ENCODE measurements at places on chromosomes 4 and X.

- no peak for DNase-seq
Observed at GRCh38 chr4:10385994-10386394, 71.2 kb downstream of the ZNF518B start.

DNA sequence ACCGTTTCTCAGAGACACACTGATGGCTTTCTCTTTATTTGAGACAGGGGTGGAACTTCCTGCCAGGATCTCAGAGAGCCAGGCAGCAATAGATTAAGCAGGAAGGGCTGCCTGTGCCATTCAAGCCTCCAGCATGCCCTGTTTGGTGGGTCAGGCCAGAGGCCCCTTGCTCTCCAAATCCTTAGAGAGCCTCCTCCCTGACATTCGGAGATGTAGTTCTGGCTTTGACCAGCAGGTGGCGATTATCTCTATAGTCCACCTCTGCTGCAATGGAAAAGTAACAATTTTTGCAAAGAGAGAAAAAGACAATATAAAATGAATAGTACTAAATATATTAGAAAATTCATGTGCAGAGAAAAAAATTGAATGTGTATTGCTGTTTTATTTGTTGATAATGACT, 93.9 kb downstream of the NXF2B start:
- no peak for DNase-seq

- no peak for DNase-seq
Observed at GRCh38 chr4:138675685-138676084, 339.9 kb upstream of the NOCT start.

- no peak for DNase-seq
Observed at GRCh38 chrX:70001269-70001668, 48.5 kb downstream of the AWAT2 start.

DNA sequence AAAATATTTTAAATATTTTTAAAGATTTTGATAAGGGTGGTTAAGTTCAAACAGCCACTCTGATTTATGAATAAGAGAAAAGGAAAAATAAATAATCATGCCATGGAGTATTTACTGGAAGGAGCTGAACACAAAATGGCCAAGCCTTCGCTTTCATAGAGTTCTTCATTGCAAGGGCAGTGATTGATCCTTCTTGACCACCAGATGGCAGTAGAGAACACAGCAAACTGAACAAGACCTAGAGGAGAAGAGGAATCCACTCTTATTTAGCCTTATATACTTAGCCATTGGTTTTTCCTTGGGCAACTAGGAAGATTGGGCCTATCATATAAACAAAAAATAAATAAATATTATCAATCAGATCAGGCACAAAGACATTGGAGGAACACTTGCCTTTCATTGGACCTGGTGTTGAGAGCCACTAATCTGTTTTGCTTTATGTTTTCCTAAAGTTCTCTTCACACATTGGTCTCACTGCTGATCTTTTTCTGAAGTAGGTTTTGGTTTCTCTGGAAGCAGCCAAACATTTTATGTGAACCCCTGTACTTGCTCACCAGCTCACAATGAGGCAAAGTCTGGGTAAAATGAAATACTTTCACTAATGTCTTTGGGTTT, 58.1 kb upstream of the PARM1 start:
- DNase-seq = peak; percentile 86

- no peak for DNase-seq
Observed at GRCh38 chr4:144984241-144984640, 113.8 kb downstream of the ANAPC10 start.

DNA sequence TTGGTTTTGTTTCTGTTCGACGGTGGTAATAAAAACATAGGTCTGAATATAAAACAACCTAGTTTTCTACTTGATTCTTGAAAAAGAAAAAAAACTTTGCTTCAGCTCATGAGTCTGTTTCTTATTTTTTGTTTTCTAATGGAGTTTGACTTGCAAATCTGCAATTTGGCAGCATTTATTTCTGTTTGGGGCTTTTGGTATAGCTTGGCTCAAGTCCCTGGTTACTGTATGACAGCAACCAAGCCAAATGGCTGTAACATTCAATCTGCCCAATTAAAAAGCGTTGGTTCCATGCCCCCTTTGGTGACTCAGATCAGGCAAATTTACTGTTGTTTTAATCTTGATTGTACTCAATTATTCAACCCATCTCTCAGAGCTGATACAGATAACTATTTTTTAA, 263.4 kb downstream of the GRIA3 start:
- no peak for DNase-seq

- no peak for DNase-seq
Observed at GRCh38 chrX:9279234-9279544, 185.7 kb upstream of the TBL1X start.

GRCh38 chrX:104695593-104695992, 129.6 kb downstream of the IL1RAPL2 start:
- DNase-seq = no peak

Measured in DMS79 treated with DMSO at 0.1 percent for 48 hours (cell line).